Stimulated activated CD4-positive, alpha-beta T cell treated with anti-CD3 and anti-CD28 coated beads, Interleukin-1b, Interleukin-23, amount 100 ng/mL, for 24 hours (primary cell): ENCODE measurements at places on chromosomes 3 and 15.
A peak's percentile ranks its signal among the peaks of the same experiment; 100 is the strongest.

- no peak for DNase-seq
Observed at GRCh38 chr3:38468765-38469164, 15.1 kb downstream of the ACVR2B start.

DNA sequence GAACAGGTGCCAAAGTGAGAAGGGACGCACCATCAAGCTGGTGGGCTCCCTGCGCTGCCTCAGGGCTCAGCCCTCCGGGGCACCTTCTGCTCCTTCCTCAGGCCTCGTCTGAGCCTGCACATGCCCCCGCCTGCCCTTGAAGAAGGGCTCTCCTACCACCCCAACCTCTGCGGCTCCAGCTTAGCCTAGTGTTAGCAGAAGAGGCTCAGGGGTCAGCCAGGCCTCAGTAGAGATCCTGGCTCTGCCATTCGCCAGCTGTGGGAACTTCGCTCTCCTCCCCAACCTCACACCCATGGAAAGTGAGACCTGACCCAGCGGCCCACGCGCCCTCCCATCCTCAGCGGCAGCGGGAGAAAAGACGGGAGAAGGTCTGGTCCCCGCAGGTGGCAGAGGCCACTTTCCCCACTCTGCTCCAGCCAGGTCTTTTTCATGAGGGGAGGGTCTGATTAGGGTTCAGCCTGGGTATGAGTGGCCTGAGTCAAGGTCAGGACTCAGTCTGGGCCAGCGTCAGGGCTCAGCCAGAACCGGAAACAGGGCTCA lies 8.2 kb downstream of the GRIP2 start:
- DNase-seq: no peak

DNA sequence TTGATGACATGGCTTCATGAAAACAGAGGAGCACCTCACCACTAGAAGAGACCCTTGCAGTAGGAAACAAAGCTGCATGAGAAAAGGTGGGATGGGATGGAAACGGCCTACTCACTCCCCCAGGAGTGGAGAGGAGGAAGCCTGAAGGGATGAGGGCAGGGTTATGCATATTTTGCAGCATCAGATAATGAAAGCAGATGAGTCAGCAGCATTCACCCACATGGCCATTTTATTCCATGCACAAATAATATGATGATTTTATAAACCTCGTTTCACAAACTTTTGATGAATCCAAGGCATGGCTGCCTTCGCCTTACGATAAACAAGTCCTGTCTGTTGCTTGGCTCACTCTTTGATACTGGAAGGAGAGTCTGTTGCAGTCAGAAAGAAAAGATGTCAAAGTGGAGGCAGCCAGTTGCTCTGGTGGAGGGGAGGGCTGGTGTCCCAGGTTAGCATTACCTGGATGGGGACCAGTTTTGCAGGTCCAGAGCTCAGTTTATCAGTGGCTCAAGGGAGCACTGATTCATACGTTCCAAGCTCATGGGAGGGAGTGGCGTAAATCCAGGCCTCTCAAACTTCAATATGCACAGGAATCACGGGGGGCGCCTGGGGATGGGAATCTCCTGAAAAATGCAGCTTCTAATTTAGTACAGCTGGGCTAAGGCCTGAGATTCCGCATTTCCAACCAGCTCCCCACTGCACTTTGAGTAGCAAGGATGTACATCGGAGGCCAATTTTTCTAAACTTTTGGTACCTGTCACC lies 9.2 kb upstream of the EHD4 start:
- no peak for DNase-seq

- DNase-seq: no peak
Observed at GRCh38 chr3:177597311-177598096, 400.2 kb upstream of the TBL1XR1 start.

DNA sequence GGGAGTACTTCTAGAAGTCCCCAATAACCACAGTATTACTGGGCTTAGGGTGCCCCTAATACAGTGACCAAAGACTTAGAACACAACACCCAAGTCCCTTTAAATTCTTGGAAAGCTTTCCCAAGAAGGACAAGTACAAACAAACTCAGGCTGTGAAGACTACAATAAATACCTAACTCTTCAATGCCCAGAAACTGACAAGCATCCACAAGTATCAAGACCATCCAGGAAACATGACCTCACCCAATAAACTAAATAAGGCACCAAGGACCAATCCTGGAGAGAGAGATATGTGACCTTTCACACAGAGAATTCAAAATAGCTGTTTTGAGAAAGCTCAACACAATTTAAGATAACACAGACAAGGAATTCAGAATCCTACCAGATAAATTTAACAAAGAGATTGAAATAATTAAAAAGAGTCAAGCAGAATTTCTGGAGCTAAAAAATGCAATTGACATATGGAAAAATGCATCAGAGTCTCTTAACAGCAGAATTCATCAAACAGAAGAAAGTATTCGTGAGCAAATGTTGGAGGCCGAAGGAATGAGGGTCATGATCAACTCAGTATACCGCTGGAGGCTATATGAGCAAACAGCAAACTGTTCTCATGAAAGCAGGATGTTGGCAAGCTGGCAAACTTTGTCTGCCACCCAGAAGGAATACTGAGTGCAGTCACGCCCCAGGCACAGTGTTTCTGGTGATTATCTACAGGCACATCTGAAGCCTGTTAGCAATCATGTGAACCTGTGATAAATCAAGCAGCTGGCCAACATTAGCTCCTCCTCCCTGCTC lies 87.0 kb upstream of the NECTIN3 start:
- DNase-seq: no peak

- DNase-seq: no peak
Observed at GRCh38 chr15:98751767-98752166, 103.4 kb downstream of the IGF1R start.

DNA sequence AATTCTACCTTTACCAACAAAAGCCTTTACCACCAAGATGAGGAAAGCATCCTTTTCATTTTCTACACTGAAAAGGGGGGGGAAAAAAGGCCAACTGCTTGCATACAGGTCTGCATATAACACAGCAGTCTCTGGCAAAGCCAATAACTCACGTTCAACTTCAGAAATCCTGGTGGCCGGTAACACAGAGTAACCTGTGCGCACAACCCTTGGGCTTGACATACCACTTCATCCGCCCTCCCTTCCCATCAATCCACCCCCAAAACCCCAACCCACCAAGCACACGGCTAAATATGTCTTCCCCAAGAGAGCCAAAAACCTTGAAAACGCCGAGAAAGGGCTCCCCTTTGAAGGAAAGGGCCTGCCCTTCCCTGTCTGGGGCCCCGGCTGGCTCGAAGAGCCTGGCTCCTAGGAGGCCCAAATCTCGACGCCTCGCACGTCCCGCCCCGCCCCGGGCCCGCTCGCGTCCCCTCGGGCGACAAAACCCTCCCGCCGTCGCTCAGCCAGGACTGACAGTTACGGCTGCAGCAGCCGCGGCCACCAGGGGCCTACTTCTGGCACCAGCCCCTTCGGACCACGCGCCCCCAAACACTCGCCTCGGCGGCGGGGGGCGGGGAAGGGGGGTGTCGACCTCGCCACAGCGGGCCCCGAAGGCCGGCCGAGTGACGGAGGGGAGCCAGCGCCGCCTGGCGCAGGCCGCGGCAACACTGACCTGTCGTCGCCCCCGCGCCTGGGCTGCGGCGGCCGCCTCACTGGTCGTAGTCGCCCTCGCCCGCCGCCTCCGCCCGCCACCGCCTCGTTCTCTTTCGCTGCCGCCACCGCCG lies 835 bp downstream of the UBE3A start:
- peak; percentile 21 for DNase-seq

- DNase-seq: no peak
Observed at GRCh38 chr3:71784914-71785531, at the start of gene PROK2. Gene PROK2, minus strand, starts transcription at chr3:71785148. Its CDS starts 96 bp downstream, at chr3:71785052.

GRCh38 chr15:88002706-88003105 lies 253.8 kb downstream of the NTRK3 start:
- DNase-seq: no peak

GRCh38 chr3:182045736-182046135 lies 334.0 kb downstream of the SOX2 start:
- no peak for DNase-seq

- DNase-seq: no peak
Observed at GRCh38 chr3:12782172-12782815, 14.2 kb upstream of the CAND2 start.

- no peak for DNase-seq
Observed at GRCh38 chr15:68177742-68178141, 27.4 kb downstream of the CALML4 start.

GRCh38 chr3:33146791-33147445 lies 33.1 kb downstream of the CRTAP start:
- no peak for DNase-seq
